ENCODE measurements at places on chromosomes 4 and X.

DNA sequence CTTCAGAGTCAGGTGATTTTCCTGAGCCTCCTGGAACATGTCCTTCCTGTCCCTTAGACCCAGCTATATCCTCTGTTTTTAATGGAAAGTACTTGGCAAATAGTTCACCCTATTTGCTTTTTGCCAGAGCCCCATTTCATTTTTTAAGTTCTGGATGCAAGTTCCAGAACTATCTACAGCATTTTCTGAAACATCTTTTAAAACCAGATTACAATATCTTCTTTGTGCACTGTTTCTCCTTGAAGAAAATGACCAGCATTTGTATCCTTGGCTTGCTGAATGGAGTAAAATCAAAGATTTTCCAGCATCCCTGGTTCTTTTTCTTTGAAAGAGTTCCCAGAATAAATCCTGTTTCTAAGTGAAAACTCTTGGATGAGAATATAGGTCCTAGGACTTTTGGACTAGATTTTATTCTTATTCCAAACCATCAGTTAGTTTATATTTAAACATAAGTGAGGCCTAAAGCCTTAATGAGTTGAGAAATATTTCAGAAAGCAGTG is 224.3 kb downstream of the ANK2 start:
- no peak for DNase-seq

- no peak for DNase-seq
Measured at GRCh38 chr4:112142182-112142581, 3.1 kb upstream of the FAM241A start.

DNA sequence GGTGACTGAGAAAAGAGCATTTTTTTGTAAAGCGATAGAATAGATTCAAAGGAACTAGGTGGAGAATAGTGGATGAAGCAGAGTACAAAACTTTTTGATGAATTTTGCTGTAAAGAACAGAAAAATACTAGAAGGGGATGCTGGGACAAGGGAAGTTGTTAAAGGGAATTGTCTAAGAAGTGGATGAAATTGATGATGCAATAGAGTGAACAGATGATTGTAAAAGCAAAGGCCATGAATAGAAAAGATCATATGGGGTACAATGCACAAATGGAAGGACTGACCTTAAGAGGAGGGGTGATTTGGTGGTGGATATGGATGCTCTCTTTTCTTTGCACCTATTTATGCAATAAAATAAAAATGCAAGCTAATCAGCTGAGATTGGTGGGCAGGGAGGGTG is 262.7 kb upstream of the MAD2L1 start:
- no peak for DNase-seq

DNA sequence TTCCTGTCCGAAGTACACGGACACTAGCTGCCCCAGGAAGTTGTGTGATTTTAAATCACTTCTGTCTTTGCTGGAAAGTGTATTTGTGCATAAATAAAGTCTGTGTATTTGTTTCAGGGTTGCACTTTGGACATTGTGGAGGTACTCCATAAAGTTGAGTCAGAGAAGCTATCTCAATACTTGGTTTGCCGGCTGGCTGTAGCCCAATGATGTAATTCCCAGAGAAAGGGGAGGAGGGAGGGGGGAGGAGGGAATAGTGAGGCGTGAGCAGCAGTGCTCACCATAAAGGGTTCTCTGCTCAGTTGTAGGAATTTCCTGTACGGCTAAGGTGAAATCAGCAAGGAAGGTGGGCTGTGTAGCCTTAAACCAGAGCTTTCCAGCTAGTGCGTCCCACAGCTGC is 7.5 kb downstream of the APEX2 start:
- DNase-seq: no peak

All from NCI-H2081 treated with DMSO at 0.1 percent for 48 hours (cell line).